ENCODE measurements at places on chromosomes 16 and 17.

DNA sequence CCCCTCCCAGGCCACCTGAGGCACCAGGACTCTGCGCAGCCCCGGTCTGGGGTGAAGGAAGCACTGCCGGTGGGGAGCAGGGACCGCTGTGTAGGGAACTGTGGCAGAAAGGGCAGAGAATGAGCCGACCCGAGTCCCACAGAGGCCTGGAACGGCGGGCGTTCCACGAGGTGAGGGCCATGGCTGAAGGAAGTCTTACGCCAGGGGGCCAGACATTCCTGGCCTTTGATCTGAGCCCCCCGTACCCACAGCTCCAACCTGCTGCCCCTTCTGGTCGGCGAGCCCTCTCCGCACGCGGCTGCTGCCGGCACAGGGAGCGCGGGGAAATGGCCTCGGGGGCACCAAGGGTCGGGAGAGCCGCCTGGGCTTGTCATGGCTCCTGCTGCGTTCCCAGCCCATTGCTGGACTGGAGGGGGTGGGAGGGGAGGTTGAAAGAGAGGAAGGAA lies 1.4 kb upstream of the WNT3 start:
- DNase-seq: no peak

- DNase-seq: no peak
These were observed 7.0 kb downstream of the DPEP1 start for GRCh38 chr16:89620406-89620841.

DNA sequence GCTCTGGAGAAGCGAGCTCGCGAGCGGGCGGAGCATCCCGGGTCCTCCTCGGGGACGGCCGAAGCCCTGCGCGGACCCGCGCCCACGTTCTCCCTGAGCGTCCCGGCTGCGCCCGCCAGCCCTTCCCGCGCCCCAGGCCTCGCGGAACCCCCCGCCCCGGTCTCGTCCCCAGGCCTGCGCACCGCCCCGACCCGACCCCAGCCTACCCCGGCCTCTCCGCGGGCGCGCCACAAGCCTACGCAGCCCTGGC lies 159 bp downstream of the USP36 start:
- DNase-seq: no peak

DNA sequence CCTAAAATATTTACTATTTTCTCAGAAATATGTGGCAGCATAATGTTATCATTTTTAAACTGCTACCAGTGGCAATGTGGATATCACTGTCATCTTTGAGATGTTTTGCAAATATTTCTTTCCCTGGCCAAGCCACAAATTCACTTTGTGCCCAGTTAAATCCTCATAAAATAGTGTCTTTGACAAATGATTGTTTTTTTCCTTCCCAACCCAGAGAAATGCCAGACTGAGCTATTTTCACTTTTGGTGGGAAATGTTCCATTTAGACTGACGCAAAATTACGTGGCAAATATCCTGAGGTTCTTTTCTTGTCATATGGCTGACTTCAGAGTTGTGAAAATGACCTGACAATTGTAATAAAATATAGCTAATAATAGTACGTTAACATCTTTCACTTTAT lies 807.0 kb upstream of the SOX9 start:
- DNase-seq: no peak

DNA sequence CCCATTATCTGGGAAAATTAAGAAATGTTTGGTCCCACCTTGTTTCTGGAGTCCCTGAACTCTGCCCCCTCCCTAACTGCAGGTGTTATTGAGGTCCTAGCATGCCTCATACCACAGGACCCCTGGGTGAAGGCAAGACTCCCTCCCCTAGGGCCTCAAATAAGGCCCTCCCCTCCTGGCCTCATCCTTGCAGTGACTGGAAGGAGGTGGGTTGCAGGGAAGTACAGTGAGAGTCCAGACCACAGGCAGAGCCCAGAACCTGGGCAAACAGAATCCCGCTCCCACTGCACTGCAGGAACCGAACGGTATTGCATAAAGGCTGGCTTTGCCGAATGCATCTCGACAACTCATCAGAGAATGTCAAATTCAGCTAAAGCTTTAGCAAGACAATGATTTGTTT lies 126.6 kb downstream of the ASIC2 start:
- DNase-seq: no peak

DNA sequence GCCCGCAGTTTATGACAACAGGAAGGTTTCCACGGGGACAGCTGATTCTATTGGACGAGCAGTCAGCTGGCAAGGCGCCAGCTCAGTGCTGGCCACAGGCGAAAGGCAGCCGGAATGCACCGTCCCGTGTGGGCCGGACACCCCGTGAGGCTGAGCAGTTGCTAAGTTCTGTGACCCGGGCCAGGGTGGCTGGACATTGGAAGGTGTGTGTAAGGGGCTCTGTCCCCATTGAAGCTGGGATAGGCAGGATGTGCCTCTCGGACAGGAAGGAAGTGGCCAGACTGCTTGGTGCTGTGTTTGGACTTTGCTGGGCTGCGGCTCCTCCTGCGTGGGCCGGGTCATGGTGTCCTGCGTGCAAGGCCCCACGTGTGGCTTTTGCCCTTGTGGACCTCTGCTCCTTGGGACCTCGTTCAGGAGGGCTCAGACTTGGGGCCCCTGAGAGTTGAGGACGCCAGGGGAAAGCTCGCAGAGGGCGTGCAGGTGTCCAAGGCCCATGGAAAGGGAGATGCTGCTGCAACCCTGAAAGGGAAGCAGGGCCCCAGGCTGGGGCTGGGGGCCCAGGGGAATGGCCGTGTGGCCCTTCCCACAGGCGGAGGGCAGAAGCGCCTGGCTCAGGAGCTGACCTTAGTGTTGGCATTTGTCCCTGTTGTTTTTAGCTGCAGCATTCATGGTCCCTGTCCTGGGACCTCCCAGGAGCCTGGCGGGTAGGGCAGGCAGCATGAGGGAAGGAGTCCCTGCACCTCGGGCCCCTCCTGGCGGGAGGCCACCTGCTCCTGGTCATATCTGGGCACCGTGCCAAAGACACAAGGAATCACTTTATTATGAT lies 10.0 kb downstream of the BAIAP2 start:
- peak; percentile 90 for DNase-seq

GRCh38 chr17:37286430-37286829 lies 89.4 kb upstream of the C17orf78 start:
- DNase-seq: no peak

- DNase-seq: no peak
These were observed 165.0 kb upstream of the ELAC2 start for GRCh38 chr17:13182854-13183253.

- peak; percentile 38 for DNase-seq
These were observed 97.1 kb downstream of the CDH11 start for GRCh38 chr16:65024767-65025178.

DNA sequence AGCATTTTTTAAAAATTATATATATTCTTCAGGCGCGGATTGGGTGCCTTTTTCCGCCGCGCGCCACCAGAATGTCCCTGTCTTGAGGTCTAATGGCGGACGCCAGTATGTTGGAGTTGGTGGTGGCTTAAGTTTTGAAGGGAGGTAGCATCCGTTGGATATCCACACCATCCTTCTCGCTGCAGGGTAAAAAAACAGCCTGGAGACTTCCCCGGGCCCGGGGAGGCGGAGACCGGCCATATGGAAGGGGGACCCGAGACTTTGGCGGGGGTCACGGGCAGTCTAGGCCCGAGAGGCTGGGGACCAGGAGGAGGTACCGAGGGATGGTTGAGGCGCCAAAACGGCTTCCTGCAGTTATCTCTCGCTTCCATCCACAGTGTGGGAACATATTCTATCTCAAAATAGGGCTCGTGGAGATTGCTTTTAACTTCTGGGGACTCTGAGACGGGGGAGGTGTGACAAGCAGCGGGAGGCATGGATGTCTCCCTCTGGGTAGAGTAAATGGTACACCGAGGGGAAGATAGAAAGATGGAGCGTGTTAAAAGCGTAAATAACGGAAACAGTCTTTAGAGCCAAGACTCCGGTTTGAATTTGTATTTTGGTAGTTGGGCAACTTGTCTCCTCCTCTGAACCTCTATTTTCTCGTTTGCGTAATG lies at the start of gene SF3B3:
TSS of gene SF3B3 (plus strand) at position 74 of the 656 bp plus-strand sequence. CDS start 2,841 bp downstream, outside the sequence.
- DNase-seq: peak; percentile 80

- no peak for DNase-seq
These were observed 49.7 kb downstream of the STAT3 start for GRCh38 chr17:42338427-42338985.

DNA sequence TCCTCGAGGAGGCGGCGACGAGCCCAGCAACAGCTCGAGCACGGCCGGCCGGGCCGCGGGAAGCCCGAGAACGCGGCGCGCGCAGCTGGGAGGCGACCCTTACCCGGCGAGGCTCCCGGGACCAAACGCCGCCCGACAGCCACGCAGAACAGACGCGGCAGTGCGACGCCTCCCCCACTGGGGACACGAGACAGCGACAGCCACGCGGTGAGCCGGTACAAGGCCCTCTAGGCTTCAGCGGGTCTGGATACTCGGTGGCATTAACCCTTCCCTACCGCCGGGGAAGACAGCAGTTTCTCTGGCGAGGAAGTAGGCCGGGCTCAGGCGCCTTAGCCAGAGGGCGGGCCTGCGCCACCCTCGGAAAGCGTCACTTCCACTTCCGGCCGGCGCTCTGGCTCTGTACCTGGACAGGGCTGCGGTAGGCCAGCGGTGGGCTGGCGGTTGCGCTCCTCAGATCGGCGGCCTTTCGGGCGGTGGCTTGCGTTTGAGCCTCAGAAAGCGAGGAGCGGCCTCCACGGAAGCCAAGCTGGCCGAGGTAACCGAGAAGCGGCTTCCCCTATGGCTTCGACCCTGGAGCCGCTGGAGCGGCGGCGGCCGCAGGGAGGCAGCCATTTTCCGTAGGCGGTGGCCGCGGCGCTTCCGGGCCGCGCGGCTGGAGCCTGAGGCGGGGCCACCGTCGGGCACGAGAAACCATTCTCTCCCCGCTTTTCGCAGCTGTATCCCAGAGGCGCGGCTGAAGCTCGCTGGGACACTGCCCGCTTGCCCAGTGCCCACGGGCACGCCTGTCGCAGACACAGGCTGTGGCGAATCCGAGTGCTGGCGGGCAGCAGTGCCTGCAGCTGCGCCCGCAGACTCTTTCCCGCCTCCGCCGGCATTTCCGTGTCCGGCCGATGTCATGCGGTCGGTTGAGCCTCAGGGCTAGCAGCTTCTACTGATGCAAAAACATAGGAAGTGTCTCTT lies at the start of the genes TIGD7 and ZNF75A:
TSS of gene TIGD7 (minus strand) at position 322 of the 960 bp plus-strand sequence. CDS start 4,816 bp downstream, outside the sequence.
TSS of gene ZNF75A (plus strand) at position 389 of the 960 bp plus-strand sequence. CDS start 2,932 bp downstream, outside the sequence.
- DNase-seq: peak; percentile 96

- no peak for DNase-seq
These were observed 42.5 kb downstream of the PSME3IP1 start for GRCh38 chr16:57143149-57143921.

GRCh38 chr16:86732621-86733295 lies 154.4 kb downstream of the FOXL1 start:
- DNase-seq: peak; percentile 79

GRCh38 chr17:29036584-29036983 lies 6.4 kb upstream of the PIPOX start:
- no peak for DNase-seq

DNA sequence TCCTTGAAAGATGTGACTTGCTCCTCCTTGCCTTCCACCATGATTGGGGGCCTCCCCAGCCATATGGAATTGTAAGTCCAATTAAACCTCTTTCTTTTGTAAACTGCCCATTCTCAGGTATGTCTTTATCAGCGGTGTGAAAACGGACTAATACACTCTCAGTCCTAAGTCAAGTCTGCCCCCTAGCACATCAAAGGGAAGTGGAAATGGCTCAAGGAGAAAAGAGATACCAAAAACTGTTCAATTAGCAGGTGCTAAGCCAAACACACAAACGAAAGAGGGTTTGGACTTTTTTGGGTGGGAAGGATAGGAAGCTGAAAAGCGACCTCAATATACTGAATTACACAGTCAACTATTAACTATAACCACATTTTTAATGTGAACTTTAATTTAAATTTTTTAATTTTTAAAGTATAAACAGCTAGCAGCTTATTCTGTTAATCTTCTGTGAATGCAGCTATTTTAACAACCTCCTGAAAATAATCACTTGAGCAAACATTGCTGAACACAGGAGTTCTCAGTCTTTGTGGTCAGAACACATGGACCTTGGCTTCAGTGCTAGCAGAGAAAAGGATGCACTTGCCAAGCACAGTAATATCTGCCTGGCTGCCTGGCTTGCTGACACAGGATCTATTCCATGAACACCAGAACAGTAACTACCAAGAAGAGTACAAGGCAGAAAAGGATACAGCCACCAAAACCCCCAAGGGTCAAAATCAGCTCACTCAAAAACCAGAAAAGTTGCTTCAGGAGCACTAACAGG lies 10.9 kb downstream of the ZNF18 start:
- peak; percentile 59 for DNase-seq

DNA sequence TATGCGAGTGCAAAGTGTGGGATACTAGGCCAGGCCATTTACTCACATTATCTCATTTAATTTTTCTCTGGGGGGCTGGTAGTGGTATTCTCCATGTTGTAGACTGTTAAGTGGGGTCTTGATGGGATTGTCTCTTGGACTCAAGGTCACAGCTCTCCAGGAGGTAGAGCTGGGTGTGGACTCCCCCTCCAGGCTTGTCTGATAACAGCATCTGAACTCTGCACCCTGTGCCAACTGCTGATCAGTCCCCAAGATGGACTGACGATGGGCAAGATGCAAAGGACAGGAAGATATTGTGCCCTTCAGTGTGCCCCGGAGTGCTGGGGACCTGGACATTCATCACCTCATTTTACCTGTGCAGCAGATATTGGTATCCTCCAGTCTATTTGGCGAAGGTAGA lies 147.8 kb downstream of the MSI2 start:
- no peak for DNase-seq

DNA sequence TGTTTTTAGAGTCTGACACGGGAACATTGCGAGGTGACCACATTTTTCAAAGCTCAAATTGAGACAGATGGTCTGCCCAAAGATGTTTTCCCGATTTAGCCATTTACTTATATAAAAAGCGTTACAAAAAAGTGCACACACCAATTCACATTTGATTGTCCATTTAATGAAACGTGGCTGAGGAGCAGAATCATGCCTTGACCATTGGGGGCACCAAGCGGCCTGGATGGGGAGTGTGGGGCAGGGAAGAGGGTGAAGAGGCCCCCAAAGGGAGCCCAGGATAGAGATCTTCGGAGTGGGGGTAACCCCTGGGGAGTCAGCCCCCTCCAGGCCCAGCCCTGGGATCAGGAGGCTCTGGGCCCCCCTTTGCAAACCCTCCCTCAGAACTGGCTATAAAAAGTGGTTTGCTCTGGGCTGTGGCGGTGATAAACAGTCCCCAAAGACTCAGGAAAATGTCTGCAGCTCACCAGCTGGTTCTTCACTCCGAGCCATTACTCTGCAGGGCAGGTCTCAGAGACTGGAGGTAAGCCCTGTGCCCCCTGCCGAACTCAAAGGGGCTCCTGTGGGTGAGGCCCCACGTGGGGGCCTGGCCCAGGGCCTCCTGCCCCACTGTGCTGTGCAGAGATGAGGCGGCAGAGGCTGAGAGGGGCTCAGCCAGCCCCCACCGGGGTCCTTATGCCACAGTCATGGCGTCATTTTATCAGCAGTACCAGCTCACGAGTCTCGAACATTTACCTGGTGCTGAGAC lies 105.9 kb upstream of the SEC14L1 start:
- no peak for DNase-seq
